Thymus (tissue), 14 donors: ENCODE measurements at places on chromosomes 3 and 15. TPM values are rescaled to one million over a fixed set of nuclear protein-coding genes. Genes with fewer than 3 reads are reported as not detected.

- DNase-seq = no peak
These were observed 153.4 kb upstream of the UMPS start for GRCh38 chr3:124576565-124577493.

- DNase-seq = no peak
These were observed 36.7 kb upstream of the SLC6A1 start for GRCh38 chr3:10955711-10956453.

DNA sequence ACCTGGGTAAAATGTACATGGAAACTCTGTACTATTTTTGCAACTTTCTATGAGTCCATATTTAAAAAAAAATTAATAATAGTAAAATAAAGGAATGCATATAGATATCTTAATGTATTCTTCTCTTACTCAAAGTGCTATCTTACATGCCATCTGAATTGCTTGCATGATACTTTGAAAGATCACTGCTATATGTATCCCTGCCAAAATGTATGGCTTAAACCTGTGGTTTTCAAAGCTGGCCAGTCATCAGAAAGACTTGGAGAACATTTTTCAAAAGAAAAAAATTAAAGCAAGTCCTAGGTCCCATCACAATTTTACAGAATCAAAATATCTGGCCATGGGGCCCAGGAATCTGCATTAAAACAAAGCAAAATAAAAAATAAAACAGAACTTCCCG, 262.1 kb downstream of the LPP start:
- DNase-seq = no peak

GRCh38 chr3:162670181-162670580, 1173.6 kb downstream of the OTOL1 start:
- no peak for DNase-seq

- no peak for DNase-seq
These were observed 31.0 kb downstream of the CTDSPL2 start for GRCh38 chr15:44458429-44458828.

- no peak for DNase-seq
These were observed 439.1 kb downstream of the SHQ1 start for GRCh38 chr3:72408983-72409779.

DNA sequence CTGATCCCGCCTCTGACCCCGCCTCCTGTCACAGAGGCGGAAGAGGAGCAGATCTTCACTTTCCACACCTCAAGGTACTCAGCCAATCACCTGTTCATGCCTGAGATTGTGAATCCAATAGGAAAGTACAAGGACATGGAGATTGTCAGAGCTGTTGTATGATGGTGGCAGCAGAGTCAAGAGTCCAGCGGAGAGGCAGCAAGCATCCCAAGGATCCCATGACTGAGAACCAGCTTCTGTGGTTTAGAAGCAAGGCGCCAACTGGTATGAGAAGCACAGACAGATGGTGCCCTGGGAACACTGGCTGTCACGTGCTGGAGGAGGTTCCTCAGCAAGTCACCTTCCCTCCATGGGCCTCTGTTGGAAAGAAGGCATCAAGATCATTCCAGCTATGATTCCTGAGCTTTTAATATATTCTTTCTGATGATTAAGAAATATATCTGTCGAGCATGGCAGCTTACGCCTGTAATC, 93.9 kb downstream of the CPN2 start:
- DNase-seq = no peak

DNA sequence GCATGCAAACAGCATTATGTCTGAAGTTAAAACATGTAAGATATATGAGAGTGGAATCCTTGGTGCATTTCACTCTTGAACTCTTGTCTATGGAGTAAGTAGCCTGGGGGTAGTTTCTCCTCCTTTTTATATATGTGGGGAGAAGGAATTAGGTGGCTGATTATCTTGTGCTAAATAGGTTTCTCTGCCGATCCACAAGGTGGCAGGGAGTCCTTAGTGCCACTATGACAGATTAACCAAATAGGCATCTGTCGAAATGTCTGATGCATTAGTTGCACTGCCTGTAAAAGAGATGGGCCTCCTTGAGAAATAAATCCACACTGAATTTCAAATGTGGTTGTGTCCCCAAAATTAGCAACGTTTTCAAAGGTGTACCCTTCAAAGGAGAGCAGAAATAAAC, 170.1 kb downstream of the CNTN4 start:
- DNase-seq = no peak

DNA sequence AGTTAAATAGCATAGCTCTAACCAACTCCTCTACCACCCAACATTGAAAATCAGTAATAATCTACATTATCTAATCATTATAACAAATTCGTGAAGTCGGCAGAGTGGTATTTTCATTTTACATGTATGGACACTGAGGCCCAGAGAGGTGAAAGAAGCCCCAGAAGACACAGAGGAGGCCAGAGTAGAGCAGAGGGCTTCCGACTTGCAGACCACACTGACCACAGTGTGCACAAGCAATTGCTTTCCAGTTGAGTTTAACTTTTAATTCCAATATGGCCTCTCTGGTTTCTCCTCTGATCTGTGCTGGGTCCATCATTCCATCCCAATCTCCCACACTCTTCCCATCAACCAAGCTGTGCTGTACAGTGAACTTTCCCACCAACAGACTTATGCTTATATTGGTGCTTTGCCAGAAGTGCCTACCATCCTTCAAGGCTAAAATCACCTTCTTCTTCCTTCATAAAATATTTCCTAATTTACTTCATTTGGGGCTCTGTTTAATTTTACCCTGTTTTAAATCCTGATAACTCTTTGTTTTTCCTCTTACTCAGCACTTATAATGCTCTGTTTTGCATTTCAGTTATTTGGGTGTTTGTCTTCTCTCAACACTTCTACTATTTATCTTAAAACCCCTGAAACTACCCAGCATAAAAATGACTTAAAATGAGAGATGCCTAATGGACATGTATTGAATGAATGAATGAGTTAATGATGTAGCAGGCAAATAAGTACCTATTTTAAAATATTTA, 81.8 kb upstream of the TNFSF10 start:
- no peak for DNase-seq

- no peak for DNase-seq
These were observed 13.5 kb downstream of the IQGAP1 start for GRCh38 chr15:90401495-90401894.

The TRH gene
- 2.9 TPM for polyA plus RNA-seq

The ACP3 gene
- 2.5 TPM for polyA plus RNA-seq

The SMAD6 gene
- 2.8 TPM for polyA plus RNA-seq

The NR2E3 gene
- 0.05 TPM for polyA plus RNA-seq

The GOLGA6D gene
- polyA plus RNA-seq = 0.05 TPM
